ENCODE measurements at places on chromosomes 5 and 9.
A peak's percentile ranks its signal among the peaks of the same experiment; 100 is the strongest.

DNA sequence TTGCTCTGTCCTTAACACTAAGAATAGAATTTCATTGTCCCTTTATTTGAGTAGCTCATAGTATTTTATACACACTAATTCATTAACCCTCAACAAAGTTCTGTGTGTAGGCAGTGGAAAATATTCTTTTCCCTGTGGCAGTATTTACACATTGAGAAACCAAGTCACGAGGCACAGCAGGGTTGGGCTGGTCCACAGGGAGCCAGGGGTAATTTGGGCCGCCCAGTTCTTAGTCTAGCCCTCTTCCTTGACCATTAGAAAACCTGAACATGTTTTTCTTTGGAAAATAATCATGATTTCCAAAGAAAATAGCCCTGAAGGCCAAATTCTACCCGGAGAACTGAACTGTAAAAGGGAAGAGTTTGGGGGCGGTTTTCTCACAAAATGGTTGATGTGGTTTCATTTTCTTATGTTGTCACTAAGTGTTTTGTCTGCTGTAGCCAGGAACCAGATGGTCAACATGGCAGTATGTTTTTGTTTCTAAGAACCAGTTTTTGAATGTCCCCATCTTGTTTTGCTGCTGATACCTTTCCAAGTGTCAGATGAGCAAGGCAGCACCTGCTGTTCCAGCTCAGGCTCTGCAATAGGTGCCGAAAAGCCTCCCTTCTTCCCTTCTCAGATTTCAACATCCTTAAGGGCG is 29.6 kb downstream of the ARHGEF28 start:
- DNase-seq = no peak

DNA sequence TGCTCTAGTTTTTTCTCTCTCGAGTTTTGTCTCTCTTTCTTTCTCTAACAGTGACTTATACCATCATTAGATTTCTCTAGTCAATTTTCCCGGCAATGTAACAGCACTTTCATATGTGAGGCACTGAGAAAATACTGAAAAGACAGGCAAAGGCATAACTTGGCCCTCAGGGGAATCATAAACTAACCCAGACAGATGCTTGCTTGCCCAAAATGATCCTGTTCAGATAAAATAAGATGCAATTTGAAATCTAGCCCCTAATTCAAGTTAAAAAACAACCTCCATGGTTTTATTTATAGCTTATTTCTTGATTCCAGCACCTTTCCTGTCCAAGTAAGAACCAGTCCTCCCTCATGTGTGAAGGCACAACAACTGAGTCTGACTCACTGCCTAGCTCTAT is 294.6 kb downstream of the GAS1 start:
- no peak for DNase-seq

GRCh38 chr5:50807661-50808060 is 141.2 kb downstream of the PARP8 start:
- no peak for DNase-seq

- no peak for DNase-seq
Observed at GRCh38 chr9:135588886-135589595, 27.5 kb downstream of the PAEP start.

DNA sequence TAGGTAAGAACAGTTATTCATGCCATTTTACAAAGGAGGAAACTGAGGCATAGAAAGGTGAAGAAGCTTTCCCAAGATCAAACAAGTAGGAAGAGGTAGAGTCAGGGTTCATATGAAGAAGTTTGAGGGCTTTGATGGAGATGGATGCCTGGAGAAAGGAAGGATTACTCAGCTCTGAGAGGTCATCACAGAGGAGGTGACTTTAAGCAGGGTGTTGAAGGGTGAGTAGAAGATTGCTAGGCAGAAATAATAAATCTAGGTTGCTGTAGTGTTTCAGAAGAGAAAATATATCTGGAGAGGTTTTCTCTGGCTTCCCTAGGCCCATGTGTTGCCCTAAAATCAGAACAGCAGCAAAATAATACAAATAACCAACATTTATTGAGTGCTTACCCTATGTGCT is 196.3 kb downstream of the PALM2AKAP2 start:
- no peak for DNase-seq

DNA sequence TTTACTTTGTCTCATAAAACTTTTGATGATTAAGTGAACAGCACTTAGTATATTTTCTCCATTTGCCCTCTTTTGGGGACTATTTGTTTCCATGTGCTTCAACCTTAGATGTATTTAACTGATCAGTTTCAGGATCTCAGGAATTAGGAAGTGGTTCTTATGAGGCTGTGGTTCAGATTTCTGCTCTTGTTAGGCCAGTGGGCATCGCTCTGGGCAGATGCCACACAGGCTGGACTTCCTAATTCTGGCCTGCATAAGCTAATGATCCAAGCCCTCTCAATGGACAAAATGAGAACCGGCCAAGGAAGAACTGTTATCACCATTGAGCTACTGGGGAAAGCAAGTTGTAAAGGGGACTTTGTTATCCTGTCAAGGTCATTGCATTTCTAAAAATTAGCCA is 6.9 kb downstream of the ARHGAP26 start:
- DNase-seq = no peak

- DNase-seq = no peak
Observed at GRCh38 chr9:15268782-15269181, 38.2 kb downstream of the TTC39B start.

DNA sequence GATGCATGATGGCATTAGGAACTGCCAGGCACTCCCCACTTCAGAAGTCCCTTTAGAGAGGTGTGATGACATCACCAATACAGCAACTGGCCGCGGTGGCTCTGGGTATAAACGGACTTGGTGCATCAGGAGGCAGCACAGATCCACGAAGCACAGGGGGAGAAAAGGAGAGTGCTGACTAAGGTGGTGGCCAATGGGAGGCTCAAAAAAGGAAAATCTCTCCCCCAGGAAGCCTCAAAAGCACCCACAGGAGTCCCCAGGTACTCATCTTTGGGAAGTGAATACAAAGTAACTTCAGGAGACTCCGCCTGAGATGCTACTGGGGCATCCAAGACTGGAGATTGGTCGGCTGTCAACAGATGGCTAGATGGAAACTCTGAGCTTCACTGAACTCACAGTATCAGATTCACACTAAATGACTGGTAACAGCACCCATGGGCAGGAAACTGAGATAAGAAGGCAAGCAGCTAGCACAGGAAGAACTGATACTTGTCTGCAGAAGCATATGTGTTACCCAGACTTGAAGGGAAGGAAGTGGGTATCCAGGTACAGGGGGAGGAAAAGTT is 7.6 kb downstream of the TTC39B start:
- DNase-seq = peak; percentile 47

DNA sequence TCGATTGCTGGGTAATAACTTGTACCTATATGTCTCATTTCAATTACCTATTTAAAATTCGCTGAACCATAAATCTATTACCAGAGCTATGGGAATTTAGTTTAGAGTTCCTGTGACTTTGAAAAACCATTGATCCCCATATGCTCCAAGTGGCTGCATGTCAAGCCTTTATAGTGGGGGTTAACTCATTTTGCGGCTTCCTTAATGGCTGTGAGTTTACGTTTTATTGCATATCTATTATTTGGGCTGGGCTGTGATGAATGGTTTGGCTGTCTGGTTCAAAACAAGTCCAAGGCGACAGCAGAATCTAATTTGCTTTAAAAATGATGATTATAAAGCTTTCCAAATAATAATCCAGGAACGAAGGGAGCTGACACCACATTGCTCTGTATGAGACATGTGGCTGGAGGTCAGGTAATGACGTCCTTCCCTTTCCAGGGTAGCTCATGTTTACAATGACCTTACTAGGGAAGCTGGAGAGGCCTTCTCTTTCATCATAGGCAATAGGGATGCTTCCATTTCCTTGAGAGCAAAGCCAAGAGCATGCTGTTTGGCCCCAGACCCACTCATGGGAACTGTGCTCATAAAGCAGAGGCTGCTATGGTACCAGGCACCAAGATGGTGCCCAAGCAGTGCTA is 258.3 kb downstream of the HSPA4 start:
- no peak for DNase-seq

Measured in stimulated activated CD8-positive, alpha-beta memory T cell treated with anti-CD3 and anti-CD28 coated beads, Interleukin-15, amount 100 ng/mL, for 4 hours (primary cell).